NCI-H1092 treated with DMSO at 0.1 percent for 48 hours (cell line): ENCODE measurements at places on chromosomes 2 and 18.

DNA sequence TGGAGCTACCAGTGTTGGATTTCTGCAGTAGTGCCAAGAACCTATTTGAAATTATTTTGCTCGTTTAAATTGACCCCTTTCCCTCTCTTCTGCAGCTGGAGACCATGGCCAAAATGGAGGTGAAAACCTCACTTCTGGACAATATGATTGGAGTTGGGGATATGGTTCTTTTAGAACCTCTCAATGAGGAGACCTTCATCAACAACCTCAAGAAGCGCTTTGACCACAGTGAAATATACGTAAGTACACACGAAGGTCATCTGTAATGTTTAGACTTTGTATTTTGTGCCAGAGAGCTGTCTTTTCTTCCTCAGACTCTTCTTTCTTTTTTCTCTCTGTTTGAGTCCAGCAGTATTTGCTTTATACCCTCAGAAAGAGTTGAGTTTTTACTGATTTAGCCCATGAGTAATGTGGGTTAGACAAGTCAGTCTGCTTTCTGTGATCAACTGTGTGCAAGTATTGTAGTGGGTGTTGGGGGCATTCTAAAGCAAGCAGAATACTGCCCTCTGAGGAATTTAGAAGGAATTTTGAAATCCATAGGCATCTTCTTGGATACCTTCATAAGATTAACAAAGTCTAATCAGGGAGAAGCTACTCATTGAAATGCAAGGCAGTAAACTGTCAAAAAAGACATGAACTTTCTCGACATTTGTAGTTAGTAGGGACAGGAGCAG is 31.7 kb downstream of the MYO1B start:
- DNase-seq, result no peak

DNA sequence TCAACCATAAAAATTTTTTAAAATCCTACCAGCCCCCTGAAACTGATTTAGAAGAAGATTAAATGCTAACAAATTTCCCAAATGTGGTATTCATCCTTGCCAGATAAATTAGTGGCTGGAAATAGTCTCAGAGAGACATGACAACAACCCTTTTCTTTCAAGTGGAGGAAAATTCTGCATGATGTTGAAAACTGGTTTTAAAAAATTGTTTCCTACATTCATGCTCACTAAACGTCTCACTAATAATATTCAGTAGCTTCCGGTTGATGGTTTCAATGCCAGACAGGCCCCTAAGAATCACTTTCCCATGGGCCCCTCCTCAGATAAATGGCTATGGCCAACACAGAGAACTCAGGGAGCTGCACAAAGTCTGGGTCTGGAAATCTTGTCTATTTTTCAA is 43.2 kb downstream of the NCKAP5 start:
- DNase-seq, result no peak

GRCh38 chr2:54260241-54260595 is 4.2 kb upstream of the TSPYL6 start:
- no peak for DNase-seq

- DNase-seq, result no peak
These were observed 44.1 kb upstream of the RND3 start for GRCh38 chr2:150531591-150531990.

DNA sequence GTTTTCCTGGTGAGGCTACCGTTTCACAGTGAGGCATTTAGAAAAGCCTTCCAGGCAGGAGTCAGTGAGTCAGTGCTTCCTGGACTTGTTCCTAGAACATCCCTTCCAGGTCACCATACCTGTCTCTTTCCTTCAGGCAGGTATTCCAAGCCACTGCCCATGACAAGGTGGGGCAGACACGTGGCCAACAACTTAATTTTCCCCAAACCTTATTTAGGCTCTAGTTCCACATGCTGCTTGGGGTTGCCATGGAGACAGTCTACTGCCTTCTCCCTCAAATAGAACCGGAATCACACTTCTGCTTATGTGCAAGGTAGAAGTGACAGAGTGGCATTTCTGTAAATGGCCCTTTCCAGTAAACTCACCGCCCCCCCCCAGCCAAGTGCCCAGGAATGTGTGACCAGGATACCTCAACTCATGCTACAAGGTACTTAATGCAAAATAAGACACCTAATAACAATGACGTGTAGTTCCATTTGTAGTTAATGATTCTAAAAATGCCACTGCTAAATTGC is 258.3 kb downstream of the PRKCE start:
- no peak for DNase-seq

GRCh38 chr2:186307871-186308270 is 178.2 kb upstream of the ZC3H15 start:
- no peak for DNase-seq

DNA sequence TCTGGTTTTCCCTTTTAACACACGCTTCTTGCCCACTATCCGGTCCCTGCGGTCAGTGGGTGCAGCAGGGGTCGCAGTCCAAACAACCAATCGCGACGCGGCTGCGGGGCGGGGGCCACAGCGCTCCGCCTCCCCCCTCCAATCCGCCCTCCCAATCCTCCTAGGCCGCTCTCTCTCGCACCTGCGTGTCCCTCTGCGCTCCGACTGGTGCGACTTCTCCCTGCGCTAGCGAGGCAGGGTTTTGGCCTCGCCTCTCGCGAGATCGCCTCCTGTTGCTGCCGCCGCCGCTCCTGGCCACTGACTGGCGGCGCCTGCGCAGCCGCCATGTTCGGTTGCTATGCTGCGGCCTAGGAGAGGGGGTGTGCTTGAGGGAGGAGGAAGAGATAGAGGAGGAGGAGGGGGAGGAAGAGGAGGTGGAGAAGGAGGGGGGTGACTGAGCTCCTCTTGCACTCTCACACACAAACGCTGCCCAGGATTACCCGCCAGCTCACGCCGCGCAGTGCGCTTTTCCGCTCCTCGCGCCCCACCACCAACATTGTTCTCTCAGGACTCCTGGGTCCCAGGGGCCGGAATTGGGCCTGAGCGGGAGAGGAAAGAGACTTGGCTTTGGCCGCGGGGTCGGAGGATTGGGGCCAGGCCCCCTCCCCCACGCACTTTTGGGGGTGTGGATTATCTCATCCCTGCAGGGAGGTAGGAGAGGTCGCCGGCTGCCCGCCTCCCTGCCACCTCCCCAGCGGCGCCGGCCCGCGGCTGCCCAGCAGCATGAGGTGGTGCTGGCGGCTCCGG is at the start of gene PTPN4:
PTPN4 (plus strand) TSS at position 472 of the 786 bp plus-strand sequence. CDS start 49,932 bp downstream, outside the sequence.
- peak; percentile 98 for DNase-seq

- no peak for DNase-seq
These were observed 105.9 kb downstream of the SOX11 start for GRCh38 chr2:5798084-5798483.

DNA sequence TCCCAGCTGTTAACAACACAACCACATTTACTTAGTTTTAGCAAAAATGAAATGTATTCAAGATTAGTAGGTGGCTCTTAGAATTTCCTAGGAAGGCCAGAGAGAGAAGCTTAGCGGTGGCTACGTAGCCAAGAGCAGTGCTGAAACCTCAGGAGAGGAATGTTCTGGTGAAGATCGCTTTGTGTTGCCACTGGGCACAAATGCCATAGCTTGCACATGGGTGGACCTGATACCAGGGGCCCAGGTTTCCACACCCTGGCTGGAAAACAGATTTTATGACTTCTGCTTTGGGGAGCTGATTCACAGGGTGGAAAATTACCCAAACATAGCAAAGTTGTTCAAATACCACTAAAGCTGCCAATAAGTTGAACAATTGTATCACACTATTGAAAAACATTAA is 43.4 kb downstream of the THUMPD2 start:
- DNase-seq, result no peak

DNA sequence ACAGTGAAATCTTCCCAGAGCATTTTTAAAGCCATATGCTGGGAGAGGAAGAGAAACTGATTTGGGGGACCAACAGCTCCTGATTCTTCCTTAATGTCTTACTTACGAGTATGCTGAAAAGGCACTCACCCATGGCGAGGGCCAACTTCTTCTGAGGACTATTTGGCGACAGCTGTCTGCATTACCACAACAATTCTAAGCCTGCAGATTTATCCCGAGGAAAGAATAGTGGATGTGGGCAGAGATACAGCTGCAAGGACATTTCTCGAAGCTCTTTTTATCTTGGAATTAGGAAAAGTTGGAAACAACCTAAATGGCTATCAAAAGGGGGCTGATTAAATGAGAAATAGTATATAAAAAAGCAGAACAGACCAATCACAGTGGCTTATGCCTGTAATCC is 40.3 kb upstream of the FHL2 start:
- no peak for DNase-seq

GRCh38 chr2:219441451-219442255 is 7.0 kb downstream of the SPEG start:
- DNase-seq, result peak; percentile 29

DNA sequence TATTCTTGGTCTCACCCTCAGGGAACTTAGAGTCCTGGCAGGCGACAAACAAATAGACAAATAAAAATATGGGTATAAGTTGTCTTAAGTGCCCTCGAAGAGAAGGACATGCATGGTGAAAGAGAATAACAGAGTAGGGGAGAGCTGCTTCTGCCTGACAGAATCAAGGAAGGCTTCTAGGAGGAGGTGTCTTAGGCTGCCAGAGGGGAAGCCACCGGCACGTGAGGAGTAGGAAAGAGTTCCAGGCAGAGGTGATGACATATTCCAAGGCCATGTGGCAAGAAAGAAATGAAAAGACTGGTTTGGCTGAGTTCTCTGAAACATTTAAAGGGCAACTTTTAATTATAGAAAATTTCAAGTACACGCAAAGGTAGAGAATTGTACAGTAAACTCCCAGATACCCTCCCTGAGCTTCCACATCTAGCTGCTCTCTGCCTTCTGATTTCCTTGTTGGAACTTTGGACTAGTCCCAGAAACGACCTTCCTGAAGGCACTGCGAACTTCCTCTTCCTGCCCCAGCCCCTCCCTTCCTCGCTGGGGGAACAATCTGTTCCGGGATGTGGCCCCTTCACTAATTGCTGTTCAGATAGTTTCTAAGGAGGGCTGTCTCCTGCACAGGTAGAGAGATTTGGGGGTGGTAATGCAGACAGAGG is 91.7 kb downstream of the DYSF start:
- no peak for DNase-seq

GRCh38 chr2:3138621-3139020 is 239.0 kb downstream of the EIPR1 start:
- no peak for DNase-seq

DNA sequence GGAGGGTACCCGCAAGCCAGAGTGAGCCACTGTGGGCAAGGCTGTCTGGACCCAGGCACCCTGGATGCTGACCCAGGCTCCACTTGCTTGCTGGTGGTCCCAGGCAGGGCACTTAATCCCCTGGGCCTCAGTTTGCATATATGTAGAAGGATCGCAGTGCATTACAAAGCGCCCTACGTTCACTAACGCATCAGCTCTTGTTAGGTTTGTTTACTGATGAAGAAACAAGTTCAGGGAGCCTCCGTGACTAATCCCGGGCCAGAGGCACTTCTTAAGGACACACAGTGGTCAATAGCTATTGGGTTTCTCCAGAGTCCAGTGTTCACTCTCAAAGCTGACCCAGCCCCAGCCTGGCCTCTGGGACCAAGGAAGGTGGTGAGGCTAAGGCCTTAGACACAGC is 70.2 kb downstream of the LBH start:
- DNase-seq, result no peak

DNA sequence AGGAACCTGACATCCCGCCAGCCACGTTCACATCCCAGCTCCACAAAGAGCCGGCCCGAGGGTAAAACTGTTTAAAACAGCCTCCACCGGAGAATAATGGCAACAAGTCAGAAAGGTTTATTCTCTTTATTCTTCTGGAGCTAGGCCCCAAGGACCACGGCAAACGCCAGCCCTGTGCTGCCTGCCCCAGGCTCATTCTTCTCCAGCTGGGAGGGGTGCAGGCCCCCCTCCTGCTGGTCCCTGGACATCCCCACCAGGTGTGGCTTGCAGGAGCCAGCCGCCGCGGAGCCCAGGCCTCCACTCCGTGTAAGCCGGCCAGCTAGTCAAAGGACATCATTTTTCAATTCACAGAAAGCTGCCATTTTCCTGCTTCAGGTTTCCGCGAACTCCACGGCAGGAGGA is 65.8 kb upstream of the SALL3 start:
- no peak for DNase-seq

DNA sequence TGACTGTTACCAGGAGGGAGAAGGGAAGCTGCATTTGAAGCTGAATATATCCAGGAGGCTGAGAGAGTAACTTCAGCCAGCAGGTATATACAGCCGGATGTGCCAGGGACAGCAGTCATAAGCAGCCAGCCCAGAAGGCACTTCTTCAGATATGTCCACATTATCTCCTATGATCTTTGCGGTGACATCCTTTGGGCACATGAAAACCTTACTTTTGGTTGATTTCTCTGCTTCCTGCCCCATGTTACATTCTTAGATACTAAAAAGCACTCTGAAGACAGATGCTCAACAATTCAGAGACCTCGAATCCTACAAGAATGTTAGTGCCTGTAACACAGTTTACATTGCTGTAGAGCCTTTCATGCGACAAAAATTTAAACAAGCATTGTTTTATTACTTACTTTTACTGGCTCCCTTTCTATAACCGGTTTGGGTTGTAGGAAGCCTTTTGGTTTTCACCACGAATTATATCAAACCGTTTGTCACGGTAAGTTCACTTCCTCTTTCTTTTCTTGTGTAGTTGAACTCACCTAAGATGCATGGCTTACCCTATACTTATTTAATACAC is 50.3 kb upstream of the TLK1 start:
- no peak for DNase-seq

- no peak for DNase-seq
These were observed 82.8 kb downstream of the GLI2 start for GRCh38 chr2:120818441-120818920.

- no peak for DNase-seq
These were observed 117.0 kb downstream of the GRB14 start for GRCh38 chr2:164504253-164504652.

DNA sequence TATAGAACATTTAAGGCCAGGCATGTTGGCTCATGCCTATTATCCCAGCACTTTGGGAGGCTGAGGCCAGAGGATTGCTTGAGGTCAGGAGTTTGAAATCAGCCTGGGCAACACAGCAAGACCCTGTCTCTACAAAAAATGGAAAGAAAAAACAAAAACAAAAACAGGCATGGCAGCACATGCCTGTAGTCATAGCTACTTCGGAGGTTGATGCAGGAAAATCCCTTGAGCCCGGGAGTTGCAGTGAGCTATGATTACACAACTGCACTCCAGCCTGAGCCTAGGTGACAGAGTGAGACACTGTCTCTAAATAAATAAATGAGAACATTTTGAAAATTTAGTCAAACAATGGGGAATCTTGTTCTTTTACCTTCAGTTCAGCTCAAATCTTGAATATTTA is 12.1 kb upstream of the YES1 start:
- DNase-seq, result no peak

GRCh38 chr18:12443551-12443950 is 35.8 kb downstream of the PRELID3A start:
- DNase-seq, result no peak

- DNase-seq, result peak; percentile 7
These were observed 42.2 kb downstream of the KANSL1L start for GRCh38 chr2:210128961-210129360.
